Stimulated activated CD8-positive, alpha-beta memory T cell treated with anti-CD3 and anti-CD28 coated beads, Interleukin-4, amount 100 ng/mL, for 1 hour (primary cell): ENCODE measurements at places on chromosomes 5 and 9.

GRCh38 chr9:91496351-91496750 is 72.7 kb upstream of the NFIL3 start:
- DNase-seq = no peak

DNA sequence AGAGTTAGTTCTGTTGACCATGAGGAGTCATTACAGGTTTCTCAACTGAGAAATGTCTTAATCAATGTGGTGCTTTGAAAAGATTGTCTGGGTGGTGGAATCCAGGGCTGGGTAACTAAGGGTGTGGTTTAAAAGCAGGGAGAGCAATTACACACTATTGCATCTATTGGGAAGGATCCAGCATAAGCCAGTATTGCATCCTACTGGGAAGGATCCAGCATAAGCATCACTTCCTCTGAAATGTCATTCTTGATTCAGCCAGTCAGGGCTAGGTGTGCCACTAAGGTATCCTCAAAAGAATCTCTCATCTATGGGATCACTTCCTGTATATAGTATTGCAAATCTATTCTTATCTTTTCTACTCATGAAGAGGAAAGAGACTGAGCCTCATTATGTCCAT is 38.6 kb downstream of the ELOVL7 start:
- no peak for DNase-seq

DNA sequence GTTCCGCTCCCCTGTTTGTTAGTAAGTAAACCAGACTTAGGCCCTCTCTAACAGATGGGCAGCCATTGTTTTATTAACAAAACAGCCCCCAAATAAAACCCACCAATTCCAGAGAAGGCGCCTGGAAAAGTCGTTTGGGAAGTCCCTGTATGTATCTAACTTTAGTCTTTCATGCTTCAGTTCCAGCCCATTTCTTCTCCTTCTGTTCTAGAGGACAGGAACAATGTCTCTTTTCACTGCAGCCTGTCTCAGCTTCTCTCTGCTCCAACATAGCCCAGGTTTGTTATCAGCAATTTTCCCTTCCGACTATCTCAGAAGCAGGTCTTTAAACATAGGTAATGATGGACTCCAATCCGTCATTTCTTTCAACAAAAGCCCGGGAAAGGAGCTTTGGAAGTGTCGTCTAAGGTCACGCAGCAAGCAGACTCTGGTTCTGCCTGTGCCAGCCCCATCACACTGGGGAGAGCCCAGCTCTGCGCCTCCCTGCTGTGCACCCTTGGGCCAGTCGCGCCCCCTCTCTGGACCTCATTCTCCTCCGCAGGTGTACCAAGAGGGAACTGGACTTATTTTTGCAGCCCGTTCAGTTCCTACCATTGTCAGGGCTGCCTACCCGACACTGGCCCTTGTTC is 9.6 kb upstream of the AKNA start:
- no peak for DNase-seq

DNA sequence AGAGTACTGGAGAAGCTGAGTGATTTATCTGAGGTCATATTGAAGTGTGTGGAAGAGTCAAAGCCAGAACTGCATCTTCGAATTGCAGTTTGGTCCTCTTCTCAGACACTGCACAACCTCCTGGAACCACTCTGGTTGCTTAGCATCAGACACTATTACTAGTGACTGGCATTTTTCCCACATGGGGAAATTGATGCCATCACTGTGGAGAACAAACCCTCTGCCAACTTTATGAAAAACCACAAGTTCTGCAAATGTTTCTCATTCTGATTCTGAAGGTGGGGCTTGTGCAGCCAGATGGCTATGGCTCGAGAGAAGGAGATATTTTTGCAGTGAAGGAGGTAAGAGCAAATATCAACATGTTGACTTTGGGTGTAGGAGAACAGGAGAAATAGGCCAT is 67.2 kb downstream of the KCTD16 start:
- DNase-seq = no peak
